ENCODE measurements at places on chromosomes 13 and 19.

DNA sequence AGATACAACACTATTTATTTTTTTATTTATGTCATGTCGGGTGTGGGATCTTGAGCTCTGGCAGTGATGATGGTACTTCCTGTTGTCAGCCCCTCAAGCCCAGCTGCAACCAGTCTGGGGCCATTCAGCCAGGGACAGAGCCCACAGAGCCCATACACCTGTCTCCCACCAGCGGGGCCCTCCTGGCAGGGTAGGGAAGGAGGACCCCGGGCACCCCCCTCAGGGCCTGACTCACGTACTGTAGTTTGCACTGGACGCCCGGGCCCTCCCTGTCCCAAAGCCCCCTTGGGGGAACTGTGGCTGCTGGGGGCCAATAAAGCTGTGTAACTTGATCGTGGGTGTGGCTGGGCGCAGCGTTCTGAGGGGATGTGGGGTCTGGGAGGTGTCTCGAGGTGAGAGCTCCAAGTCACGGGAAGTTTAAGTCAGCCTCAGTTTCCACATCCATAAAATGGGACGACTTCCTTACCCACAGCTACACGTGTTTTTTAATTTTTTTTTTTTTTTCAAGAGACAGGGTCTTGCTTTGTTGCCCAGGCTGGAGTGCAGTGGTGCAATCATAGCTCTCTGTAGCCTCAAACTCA, 9.5 kb downstream of the ATG4D start:
- peak; percentile 46 for DNase-seq

GRCh38 chr19:18307271-18307681, 15.6 kb downstream of the LSM4 start:
- no peak for DNase-seq

DNA sequence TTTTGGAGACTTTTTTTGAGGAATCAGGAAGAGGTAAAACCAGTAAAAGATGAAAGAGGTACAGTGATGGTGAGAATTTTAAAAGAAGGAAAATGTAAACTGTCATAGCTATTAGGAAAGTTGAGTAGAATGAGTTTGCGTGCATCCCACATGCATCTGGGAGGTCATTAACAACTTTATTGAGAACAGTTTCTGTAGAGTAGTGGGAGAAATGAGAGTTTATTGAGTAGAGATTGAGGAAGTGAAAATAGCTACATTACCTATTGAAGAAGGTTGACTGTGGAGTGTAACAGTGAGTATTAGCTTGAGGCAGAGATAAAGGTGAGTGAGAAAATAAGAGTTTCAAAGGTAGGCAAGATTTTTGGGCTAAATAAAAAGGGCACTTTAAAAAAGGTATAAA, 38.7 kb downstream of the BRCA2 start:
- DNase-seq = no peak

DNA sequence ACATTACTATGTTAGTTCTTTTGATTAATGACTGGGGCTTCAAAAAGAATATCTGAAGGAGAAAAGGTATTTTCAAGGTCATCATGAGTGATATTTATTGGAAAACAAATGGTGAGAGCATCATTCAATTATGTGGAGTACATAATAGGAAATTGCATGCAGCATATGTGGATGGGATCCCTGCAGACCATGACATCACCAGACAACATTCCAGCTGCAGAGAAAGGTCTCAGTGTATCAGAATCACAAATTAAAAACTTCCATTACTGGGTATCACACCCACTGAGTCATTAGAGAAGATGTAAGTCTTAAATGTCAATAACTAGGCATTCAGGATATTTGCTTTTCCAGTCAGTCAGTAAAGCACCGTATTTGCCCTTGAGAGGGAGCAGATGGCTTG, 574.4 kb upstream of the SLC10A2 start:
- no peak for DNase-seq

GRCh38 chr19:31146546-31147183, 202.6 kb downstream of the TSHZ3 start:
- DNase-seq = no peak

GRCh38 chr13:80447747-80448146, 106.8 kb upstream of the SPRY2 start:
- no peak for DNase-seq

- DNase-seq = no peak
Measured at GRCh38 chr19:54179262-54179852, 6.4 kb upstream of the TMC4 start.

DNA sequence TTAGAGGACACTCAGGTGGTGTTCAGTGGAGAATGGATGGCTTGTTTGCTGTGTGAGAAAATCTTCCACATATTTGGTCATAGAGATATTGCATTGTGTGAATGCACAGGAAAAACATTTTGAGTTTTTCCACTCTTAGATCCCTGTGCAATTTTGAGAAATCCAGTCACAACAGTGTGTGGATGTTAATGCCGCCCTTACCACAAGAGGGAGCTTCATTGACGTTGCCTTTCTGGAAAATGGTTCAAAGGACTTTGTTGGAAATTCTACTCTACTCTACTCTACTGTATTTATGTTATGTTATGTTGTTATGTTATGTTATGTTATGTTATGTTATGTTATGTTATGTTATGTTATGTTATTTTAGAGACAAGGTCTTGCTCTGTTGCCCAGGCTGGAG, 13.4 kb downstream of the ZNF20 start:
- DNase-seq = no peak

- DNase-seq = peak; percentile 83
Measured at GRCh38 chr19:6801485-6802086, 29.1 kb downstream of the VAV1 start.

DNA sequence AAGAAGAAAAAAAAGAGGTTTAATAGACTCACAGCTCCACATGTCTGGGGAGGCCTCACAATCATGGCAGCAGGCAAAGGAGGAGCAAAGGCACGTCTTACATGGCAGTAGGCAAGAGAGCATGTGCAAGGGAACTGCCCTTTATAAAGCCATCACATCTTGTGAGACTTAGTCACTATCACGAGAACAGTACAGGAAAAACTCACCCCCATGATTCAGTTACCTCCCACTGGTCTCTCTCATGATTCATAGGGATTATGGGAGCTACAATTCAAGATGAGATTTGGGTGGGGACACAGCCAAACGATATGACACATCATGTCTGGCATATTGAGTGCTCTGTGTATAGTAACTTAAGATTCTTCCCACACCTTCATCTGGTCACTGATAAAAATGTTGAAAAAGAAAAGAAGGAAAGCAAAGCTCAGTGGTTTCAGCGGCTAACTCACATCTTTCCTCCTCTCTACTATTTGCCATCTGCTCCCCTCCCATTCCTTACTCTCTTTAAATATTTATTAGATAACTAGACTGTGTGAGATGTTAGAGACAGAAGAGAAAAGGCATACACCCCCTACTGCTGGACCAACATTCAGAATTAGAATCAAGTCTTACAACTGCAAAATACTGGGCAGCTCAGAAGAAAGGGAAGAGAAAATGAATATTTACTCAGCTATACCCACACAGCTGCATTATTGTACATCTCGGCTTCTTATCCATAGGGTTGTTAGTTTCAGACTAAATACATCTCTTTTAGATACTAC, 60.1 kb upstream of the AKAP11 start:
- DNase-seq = no peak

DNA sequence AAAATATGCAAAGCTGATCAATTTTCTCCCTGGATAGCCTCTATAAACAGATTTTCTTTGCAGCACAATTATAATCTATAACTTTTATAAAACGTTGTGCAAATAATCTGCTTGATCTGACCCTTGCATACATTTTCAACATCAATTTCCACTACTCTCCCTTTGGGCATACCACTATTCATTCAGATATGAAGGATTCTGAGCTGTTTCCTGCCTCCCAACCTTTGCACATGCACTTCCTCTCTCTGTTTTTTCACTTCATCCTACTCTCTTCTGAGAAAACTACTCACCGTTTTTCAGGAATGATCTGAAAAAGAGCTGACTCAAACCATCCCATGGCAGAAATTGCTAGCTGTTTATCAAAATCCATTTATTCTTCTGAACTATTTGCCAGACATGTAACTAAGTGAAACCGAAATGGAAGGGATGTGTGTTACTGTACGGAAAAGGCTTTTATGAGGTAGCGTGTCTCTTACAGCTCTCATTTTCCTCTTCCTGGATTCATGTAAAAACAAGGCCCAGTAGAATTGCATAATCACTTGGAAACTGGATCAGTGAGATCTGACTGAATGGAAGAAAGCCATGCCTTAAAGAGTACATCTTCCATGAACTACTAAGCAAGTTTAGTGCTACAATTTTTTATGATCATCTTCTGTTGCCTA, 1447.3 kb upstream of the MIR17HG start:
- no peak for DNase-seq

GRCh38 chr19:45163751-45164460, 3.1 kb upstream of the NKPD1 start:
- no peak for DNase-seq

- DNase-seq = no peak
Measured at GRCh38 chr13:45215392-45216077, 14.7 kb upstream of the KCTD4 start.

DNA sequence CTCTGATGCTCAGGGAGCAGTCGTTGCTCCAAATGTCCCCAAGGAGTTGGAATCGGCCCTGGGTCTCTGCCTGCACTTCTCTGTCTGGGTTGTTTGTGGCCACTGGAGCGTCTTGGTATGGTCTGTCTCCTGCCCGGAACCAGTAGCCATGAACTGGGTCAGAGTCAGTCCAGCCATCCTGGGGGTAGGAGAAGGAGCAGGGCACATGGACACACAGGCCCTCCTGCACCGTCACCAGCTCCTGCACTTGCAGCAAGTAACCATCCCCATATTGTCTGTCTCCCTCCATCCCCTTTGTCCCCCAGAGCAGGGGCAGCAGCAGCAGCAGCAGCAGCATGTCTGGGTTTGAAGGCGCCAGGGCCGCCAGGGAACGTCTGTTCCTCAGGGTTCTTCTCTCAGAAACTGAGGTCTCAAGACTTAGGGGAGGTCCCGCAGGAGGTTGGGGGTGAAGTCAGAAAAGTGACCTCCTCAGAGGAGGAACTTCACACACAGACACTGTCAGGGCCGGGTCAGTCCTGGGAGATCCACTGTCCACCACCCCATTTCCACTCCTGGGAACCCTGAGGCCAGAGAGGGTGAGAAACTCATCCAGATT, at the start of gene SIGLEC8:
TSS of gene SIGLEC8 (minus strand) at position 404 of the 595 bp plus-strand sequence. CDS start at position 337, 67 bp downstream.
- no peak for DNase-seq

GRCh38 chr13:65336087-65336749, 1893.9 kb downstream of the PCDH9 start:
- DNase-seq = no peak

DNA sequence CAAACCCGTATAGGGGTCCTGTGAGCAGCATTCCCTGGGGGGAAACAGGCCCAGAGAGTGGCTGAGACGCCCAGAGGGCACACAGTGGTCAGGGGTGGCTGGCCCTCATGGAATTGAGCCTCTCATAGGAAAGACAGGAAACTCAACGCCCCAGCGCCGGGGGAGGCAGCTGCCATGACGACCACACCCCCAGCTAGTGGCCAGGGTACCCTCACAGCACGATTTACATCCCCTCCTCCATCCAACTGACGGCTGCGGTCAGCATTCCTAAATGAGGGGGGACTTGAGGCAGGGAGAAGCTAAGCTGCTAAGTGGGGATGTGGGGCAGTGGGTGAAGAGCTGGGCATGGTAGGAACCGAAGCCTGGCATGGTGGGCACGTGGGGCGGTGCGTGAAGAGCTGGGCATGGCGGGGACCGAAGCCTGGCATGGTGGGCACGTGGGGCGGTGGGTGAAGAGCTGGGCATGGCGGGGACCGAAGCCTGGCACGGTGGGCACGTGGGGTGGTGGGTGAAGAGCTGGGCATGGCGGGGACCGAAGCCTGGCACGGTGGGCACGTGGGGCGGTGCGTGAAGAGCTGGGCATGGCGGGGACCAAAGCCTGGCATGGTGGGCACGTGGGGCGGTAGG, 10.0 kb downstream of the MED16 start:
- DNase-seq = no peak

DNA sequence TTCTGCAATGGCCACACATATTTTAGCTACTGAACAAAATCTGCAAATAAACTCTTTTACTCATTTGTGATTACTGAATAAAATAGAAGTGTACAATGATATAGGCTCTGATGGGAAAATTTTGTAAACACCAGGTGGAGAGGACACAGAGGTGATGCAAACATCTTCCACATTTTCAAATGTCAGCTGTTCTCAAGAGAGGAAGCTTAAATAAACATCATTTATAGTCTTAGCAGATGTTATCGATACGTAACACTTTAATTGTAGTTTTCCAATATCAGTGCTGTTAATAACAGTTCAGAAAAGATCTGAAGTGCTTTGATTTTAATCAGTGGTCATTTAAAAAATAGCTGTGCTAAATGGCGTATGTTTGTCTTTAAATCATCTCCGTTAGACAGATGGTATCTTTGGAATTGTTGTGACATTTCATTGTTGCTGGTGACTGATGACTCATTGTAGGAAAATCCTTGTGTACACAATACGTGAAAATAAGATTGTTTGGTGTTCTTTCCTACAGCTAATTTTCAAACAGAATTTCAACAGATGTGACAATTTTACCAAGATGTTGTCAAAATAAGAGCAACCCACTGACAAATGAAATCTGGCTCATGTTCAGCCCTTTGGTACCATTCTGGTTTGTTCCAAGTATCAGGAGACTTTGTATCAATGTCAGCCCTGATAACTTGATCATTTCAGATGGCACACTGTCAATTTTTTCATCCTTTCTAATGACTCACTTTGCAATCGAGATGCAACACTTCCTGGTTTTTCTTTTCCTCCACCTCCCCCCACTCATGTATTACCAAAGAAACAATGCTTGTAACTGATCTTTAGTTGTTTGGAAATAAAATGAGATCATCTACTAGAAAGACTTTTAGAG, 516.0 kb downstream of the DCT start:
- no peak for DNase-seq

- DNase-seq = no peak
Measured at GRCh38 chr19:44904426-44904994, 1.1 kb upstream of the APOE start.

GRCh38 chr13:41609828-41610227, 152.5 kb downstream of the RGCC start:
- DNase-seq = no peak

GRCh38 chr13:48318821-48319511, 15.4 kb downstream of the RB1 start:
- DNase-seq = no peak

GRCh38 chr13:111316161-111316730, 4.2 kb upstream of the TEX29 start:
- DNase-seq = no peak

- no peak for DNase-seq
Measured at GRCh38 chr13:51267622-51268021, 45.4 kb downstream of the FAM124A start.

DNA sequence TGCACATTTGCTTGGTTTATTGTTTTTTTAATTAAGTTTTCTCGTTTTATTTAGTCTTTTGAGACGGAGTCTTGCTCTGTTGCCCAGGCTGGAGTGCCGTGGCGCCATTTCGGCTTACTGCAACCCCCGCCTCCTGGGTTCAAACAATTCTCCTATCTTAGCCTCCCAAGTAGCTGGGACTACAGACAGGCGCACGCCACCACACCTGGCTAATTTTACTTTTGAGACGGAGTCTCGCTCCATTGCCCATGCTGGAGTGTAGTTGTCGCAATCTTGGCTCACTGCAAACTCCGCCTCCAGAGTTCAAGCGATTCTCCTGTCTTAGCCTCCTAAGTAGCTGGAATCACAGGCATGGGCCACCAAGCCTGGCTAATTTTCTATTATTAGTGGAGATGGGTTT, 1.3 kb downstream of the RPS9 start:
- DNase-seq = no peak
